ENCODE measurements at places on chromosomes 5 and 9. TPM values are rescaled to one million over a fixed set of nuclear protein-coding genes. Genes with fewer than 3 reads are reported as not detected.

GRCh38 chr5:57559110-57559635 is 76.6 kb upstream of the ACTBL2 start:
- H3K27ac ChIP-seq = no peak overlapping the region
- H3K36me3 ChIP-seq = no peaks in the 10 kb centered on the region
- no peaks in the 10 kb centered on the region for H3K4me1 ChIP-seq
- no peak overlapping the region for H3K4me3 ChIP-seq
- H3K27me3 ChIP-seq = no peaks in the 10 kb centered on the region

GRCh38 chr5:177494346-177495195 is 2.8 kb downstream of the PDLIM7 start:
- peaks cover 4% of the 10 kb centered on the region for H3K27me3 ChIP-seq
- H3K27ac ChIP-seq = peak overlapping the region; percentile 94
- H3K36me3 ChIP-seq = peaks cover 49% of the 10 kb centered on the region
- peak; percentile 87 for DNase-seq
- peaks cover 79% of the 10 kb centered on the region for H3K4me1 ChIP-seq
- H3K4me3 ChIP-seq = peak overlapping the region; percentile 89

DNA sequence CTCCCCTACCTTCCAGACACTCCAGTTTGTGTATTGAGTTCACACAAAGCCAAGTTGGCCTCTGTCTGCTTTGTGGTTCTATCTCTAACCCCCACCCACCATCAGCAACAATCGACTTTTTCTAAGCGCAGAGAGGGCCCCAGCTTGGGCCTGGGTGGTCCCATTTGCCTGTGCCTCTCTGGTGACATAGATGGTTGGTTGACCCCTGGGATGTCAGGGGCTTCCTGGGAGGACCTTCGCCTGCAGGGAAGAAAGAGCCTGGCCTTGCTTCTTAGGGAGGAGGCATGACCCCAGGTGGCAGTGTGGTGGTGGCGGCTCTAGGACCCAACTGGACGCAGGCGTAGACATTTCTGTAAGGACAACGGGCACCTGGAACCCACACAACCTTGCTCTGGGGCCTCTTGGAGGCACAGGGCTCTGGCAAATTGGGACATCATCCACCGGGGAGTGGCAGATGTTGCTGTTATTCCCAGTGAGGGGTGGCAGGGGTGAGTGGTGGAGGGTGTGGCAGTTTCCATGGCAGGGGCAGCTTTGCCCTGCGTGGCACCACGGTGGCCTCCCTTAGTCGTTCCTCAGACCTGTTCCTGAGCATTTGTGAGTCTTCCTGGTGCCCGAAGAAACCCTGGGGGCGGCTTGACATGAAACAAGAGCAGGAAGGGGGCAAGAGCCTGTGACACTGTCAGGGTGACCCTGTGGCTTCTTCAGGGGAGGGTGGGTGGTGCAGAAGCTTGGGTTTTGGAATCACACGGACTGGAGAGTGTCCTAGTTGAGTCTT is 171.0 kb upstream of the IER5L start:
- H3K27me3 ChIP-seq = no peaks in the 10 kb centered on the region
- H3K27ac ChIP-seq = no peak overlapping the region
- H3K4me1 ChIP-seq = peaks cover 40% of the 10 kb centered on the region

- H3K4me1 ChIP-seq = no peaks in the 10 kb centered on the region
- H3K36me3 ChIP-seq = no peaks in the 10 kb centered on the region
- no peaks in the 10 kb centered on the region for H3K27me3 ChIP-seq
- no peak overlapping the region for H3K27ac ChIP-seq
Measured at GRCh38 chr5:90581956-90582355, 23.4 kb downstream of the ADGRV1 start.

DNA sequence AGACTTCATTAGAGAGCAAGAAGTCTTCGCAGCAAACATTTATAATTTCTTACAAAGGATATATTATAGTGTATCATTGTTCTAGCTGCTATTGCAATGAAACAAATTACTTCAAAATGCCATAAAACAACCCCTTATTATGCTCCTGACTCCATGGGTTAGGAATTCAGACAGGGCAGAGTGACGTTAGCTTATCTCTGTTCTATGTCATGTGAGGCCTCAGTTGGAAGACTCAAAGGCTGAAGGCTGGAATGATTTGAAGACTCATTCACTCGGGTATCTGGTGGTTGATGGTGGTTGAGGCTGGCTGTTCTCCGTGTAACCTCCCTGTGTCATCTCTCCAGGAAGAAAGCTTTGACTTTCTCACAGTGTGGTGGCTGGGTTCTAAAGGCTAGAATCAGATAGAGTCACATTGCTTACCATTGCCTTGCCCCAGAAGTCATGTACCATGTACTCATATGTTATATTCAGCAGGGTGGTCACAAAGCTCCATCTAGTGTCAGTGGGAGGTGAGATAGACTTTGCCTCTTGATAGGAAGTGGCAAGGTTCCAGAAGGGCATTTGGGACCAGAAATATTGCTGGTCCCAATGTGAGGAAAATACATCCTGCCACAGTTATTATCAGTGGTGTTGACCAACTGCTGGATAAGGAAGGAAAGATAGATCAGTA is 226.9 kb downstream of the TMEM38B start:
- no peaks in the 10 kb centered on the region for H3K27me3 ChIP-seq
- no peak overlapping the region for H3K4me3 ChIP-seq
- H3K36me3 ChIP-seq = no peaks in the 10 kb centered on the region
- H3K27ac ChIP-seq = no peak overlapping the region

DNA sequence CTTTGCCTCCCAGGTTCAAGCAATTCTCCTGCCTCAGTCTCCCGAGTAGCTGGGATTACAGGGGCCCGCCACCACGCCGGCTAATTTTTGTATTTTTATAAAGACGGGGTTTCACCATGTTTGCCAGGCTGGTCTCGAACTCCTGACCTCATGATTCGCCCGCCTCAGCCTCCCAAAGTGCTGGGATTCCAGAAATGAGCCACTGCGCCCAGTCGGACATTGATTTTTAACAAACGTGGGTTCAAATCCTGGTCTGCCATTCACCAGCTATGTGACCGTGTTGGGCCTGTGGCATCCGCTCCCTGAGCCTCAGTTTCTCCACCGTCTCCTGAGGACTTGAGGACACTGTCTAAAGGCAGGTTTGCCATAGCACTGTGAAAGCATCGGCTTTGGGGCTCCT is 41.8 kb upstream of the NEK6 start:
- no peaks in the 10 kb centered on the region for H3K36me3 ChIP-seq
- H3K27ac ChIP-seq = no peak overlapping the region
- no peak for DNase-seq
- no peak overlapping the region for H3K4me3 ChIP-seq
- H3K27me3 ChIP-seq = no peaks in the 10 kb centered on the region

- H3K27ac ChIP-seq = no peak overlapping the region
- H3K4me3 ChIP-seq = no peak overlapping the region
- H3K4me1 ChIP-seq = no peaks in the 10 kb centered on the region
- DNase-seq = no peak
- no peaks in the 10 kb centered on the region for H3K36me3 ChIP-seq
Measured at GRCh38 chr5:143923634-143924266, 111.8 kb downstream of the HMHB1 start.

GRCh38 chr5:3214396-3214795 is 381.2 kb upstream of the IRX1 start:
- no peak overlapping the region for H3K27ac ChIP-seq
- H3K4me3 ChIP-seq = no peak overlapping the region
- H3K27me3 ChIP-seq = peaks cover 5% of the 10 kb centered on the region
- peaks cover 4% of the 10 kb centered on the region for H3K4me1 ChIP-seq
- no peaks in the 10 kb centered on the region for H3K36me3 ChIP-seq
- DNase-seq = no peak

- no peak for DNase-seq
- H3K4me1 ChIP-seq = no peaks in the 10 kb centered on the region
- no peak overlapping the region for H3K27ac ChIP-seq
- no peaks in the 10 kb centered on the region for H3K36me3 ChIP-seq
- no peaks in the 10 kb centered on the region for H3K27me3 ChIP-seq
Measured at GRCh38 chr9:74576176-74576575, 79.0 kb downstream of the RORB start.

GRCh38 chr9:77827104-77827784 is 179.1 kb upstream of the GNA14 start:
- no peak overlapping the region for H3K27ac ChIP-seq
- H3K27me3 ChIP-seq = no peaks in the 10 kb centered on the region
- no peak overlapping the region for H3K4me3 ChIP-seq
- H3K36me3 ChIP-seq = no peaks in the 10 kb centered on the region
- DNase-seq = no peak

DNA sequence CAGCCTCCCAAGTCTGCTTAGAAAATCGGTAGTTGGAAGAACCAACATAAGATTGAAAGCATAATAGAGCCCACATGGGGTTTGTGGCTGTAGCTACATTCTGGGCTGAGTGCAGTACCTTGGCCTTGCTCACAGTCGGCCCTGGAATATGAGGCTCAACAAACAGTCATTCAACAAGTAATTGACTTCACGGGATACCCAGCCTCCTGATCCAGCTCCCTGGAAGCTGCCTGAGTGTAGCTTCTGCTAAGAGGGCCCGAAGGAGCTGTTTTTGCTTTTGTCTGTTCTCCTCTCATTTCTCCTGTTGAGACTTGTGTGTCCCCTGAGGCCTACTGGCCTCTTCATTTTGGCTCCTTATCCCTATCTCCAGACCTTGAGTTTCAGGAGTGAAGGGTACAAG is 170.7 kb downstream of the HSPA4 start:
- no peak overlapping the region for H3K4me3 ChIP-seq
- no peaks in the 10 kb centered on the region for H3K36me3 ChIP-seq
- H3K4me1 ChIP-seq = peaks cover 2% of the 10 kb centered on the region
- no peak for DNase-seq
- no peak overlapping the region for H3K27ac ChIP-seq

- no peaks in the 10 kb centered on the region for H3K36me3 ChIP-seq
- no peak overlapping the region for H3K27ac ChIP-seq
- no peaks in the 10 kb centered on the region for H3K27me3 ChIP-seq
Measured at GRCh38 chr9:131672451-131672850, 67.4 kb downstream of the RAPGEF1 start.

DNA sequence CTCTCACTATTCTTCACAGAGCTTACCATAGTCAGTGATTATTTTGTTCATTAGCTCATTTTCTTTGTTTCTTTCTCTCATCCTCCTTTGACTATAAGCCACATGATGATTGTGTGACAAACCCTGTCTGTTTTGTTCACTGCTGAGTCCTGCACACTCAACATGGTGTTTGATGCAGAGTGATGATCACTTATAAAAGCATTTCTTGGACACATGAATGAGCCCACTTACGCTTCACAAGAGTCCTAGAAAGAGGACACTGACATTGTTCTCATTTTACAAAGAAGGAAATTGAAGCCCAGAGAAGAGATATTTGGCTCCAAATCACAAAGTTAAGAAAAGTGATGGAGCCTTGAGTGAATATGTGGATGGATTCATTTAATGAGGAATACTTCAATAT is 13.4 kb downstream of the ABLIM3 start:
- H3K4me1 ChIP-seq = peaks cover 35% of the 10 kb centered on the region
- no peak for DNase-seq
- no peak overlapping the region for H3K4me3 ChIP-seq
- no peaks in the 10 kb centered on the region for H3K36me3 ChIP-seq
- no peaks in the 10 kb centered on the region for H3K27me3 ChIP-seq

DNA sequence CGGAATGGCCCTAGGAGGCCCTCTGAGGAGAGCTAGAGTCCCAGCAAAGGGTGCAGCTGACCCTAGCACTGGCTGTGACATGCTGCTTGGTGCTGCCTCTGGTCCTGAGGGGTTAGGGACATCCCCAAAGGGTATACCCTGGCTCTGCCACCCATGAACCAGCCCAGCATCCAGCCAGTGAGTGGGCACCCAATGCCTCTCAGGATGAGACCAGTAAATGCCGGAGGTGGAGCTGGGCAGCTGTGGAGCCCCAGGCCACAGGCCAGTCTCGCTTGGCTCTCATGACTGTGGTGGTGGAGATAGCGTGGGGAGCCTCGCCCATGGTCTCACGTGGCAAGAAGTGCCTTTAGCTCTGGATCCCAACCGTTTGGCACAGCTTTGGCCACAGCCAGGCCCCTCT is 3.7 kb upstream of the CEL start:
- H3K4me3 ChIP-seq = no peak overlapping the region
- DNase-seq = no peak
- H3K27me3 ChIP-seq = no peaks in the 10 kb centered on the region

GRCh38 chr5:116358911-116359418 is 215.7 kb downstream of the SEMA6A start:
- no peak overlapping the region for H3K4me3 ChIP-seq
- H3K27ac ChIP-seq = no peak overlapping the region
- no peaks in the 10 kb centered on the region for H3K36me3 ChIP-seq
- H3K4me1 ChIP-seq = peaks cover 39% of the 10 kb centered on the region
- H3K27me3 ChIP-seq = no peaks in the 10 kb centered on the region
- DNase-seq = peak; percentile 41

- H3K27ac ChIP-seq = peak overlapping the region; percentile 73
- H3K4me1 ChIP-seq = peaks cover 47% of the 10 kb centered on the region
- H3K27me3 ChIP-seq = no peaks in the 10 kb centered on the region
- no peak overlapping the region for H3K4me3 ChIP-seq
Measured at GRCh38 chr9:95107001-95107749, 210.3 kb downstream of the FANCC start.

GRCh38 chr9:6106711-6107339 is 91.4 kb upstream of the RANBP6 start:
- no peak overlapping the region for H3K4me3 ChIP-seq
- H3K27me3 ChIP-seq = no peaks in the 10 kb centered on the region
- peak; percentile 35 for DNase-seq
- H3K36me3 ChIP-seq = no peaks in the 10 kb centered on the region
- peaks cover 2% of the 10 kb centered on the region for H3K4me1 ChIP-seq

- H3K27ac ChIP-seq = no peak overlapping the region
- DNase-seq = peak; percentile 67
- H3K4me3 ChIP-seq = no peak overlapping the region
- H3K36me3 ChIP-seq = no peaks in the 10 kb centered on the region
- no peaks in the 10 kb centered on the region for H3K4me1 ChIP-seq
Measured at GRCh38 chr5:145495196-145495595, 339.9 kb downstream of the PRELID2 start.

GRCh38 chr5:1511651-1512540 is 11.9 kb downstream of the LPCAT1 start:
- peaks cover 5% of the 10 kb centered on the region for H3K4me1 ChIP-seq
- H3K36me3 ChIP-seq = peaks cover 19% of the 10 kb centered on the region
- H3K4me3 ChIP-seq = no peak overlapping the region
- no peaks in the 10 kb centered on the region for H3K27me3 ChIP-seq

TXNDC8 gene
- total RNA-seq = not detected

PRR16 gene
- 6.0 TPM for total RNA-seq

AJM1 gene
- total RNA-seq = 1.2 TPM

SPATA31D4 gene
- total RNA-seq = not detected

PCDHGB5 gene
- total RNA-seq = 4.3 TPM

NXNL2 gene
- 0.18 TPM for total RNA-seq

UHRF2 gene
- 32.8 TPM for total RNA-seq

SLC36A2 gene
- total RNA-seq = 0.04 TPM

KIAA0825 gene
- 5.6 TPM for total RNA-seq

PGM5 gene
- 61.0 TPM for total RNA-seq

All from muscle of leg (tissue), 16 donors.